ENCODE measurements at places on chromosomes 12 and 14.

DNA sequence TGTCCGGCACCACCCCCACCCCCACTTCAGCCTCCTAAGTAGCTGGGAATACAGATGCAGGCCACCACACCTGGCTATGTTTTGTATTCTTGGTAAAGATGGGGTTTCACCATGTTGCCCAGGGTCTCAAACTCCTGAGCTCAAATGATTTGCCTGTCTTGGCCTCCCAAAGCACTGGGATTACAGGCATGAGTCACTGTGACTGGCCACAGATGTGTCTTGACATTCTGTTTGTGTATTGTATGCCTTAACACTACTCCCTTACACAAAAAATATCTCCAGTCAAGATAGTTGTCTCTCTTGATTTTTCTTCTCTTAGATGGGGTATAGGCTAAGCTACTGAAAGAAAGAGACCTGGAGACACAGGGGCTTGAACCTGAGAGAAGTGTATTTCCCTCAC, 17.6 kb downstream of the CLEC14A start:
- DNase-seq = peak; percentile 39

DNA sequence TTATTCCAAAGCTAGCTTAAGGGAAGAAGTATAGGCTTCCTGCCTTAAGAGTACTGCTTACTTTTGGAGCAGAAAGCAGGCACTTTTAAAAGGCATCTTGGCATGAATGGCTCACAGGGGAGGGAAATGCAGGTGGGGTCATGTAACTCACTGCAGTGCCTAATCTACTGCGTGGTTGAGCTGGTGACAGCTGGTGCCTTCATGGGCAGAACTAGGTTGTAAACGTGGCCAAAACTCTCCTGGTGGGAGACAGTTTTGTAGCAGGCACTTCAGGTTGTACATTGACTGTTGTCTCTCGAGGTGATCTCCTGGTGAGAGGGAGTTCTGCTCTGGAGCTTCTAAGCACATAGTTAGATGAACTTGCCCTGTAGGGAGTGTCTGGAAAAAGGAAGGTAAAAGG, 962.5 kb downstream of the DIO2 start:
- no peak for DNase-seq

DNA sequence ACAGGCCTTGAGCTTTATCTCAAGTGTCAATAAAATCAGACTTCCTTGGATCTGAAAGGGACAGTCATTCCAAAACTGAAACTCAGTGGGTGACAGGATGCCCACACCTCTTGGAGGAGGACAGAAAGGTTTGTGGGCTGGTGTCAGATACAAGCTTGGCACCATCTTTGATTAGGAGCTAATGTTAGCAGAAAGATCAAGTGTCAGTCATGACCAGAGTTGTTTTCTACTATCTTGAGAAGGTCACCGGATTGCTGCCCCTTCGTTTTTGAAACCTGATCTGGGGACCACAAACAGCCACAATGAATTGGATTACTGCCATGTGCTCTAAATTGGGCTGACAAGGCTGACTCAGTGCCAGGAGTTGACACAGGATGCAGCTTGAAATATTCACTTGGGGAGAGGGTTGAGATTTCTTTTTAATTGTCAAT, 88.3 kb downstream of the OTOGL start:
- DNase-seq = peak; percentile 34

DNA sequence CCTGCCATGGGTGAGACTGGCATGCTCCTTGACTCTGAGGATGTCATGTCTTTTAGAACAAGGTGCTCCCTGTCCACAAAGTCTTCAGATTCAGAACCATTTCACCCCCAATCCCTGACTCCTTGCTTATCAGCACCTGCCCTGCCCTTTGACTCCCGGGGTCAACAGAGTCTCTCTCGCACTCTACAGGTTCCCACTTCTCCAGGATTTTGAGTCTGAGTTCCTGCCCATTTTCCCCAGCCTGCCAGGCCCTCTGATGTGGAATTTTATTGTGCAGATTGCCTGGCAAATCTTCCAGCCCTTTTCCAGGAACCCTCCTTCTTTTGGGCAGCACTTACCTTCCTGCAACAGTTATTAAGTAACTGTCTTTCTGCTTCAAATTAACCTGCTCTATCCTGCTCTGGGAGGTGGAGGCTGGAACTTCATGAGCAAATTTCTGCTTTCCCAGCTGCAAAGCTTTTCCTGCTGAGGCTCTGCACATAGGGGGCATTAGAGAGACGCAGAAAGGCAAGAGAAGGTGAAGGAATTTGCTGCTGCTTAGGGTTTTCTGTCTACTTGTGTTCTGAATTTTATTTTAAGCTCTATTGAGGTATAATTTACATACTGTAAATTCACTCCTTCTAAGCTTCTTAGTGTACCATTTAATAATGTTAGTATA, 259.1 kb downstream of the PCNX1 start:
- DNase-seq = peak; percentile 74

GRCh38 chr12:46149079-46149464, 119.8 kb downstream of the SLC38A1 start:
- DNase-seq = no peak

GRCh38 chr14:85038526-85039352, 491.2 kb upstream of the FLRT2 start:
- no peak for DNase-seq

DNA sequence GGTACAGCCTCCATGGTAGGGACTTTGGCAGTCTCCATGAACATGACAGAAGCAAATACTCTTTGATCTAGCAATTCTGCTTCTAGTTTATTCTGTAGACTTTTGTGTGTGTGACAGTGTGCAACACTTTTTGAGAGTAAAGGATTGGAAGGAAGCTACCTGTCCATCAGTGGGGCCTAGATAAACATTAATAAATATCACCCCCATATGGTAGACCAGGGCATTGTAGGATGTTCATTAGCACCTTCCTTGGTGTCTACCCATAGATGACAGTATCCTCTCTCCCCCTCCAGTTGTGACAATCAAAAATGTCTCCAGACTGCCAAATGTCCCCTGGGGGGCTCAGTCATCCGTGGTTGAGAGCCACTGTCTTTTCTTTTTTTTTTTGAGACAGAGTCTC, 10.8 kb downstream of the SNRNP35 start:
- DNase-seq = no peak

DNA sequence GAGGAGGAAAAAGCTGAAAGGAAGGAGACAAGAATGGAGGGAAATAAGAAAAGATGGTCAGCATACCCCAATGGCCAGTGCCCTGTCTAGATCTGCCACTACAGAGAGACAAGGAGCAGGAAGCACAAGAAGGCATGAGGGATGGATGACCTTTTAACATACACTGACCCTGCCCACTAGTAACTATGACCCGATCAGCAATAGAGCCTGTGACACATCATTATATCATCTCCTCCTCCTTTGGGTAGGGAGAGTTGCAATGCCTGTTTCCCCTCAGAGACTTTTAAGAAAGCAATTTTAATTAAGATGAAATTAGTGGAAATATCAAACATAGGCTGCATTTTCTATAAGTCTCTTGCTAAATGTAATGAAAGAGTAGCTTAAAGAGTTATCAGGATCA, 4.7 kb upstream of the SLC2A13 start:
- no peak for DNase-seq

DNA sequence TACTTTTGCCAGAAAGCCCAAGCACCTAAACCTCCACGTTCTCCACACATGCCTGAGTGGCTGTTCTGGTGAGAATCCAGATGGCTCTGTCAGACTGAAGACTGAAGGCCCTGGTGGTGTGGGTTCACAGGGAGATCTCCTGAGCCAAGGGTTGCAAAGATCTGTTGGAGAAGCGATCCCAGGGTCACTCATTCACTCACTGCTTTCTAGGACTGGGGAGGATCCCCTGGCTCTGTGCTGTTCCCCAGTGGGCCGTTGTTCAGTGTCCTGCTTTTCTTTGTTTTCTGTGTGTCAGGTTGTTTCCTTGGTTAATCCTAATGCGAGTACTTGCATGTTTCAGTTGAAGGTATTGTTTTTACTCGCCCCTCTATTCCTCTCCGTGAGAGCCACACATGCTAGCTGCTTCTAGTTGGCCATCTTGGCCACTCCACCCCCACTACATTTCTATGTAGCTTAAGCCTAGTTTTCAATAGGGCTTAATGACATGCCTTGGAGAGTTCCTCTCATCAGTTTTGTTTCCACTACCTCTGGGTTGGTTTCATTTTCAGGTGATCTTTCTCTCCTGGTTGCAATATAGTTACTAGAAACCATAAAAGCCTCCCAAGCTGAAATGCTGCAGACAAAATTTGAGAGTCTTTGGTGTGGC, 144.5 kb upstream of the SLC38A2 start:
- DNase-seq = no peak

DNA sequence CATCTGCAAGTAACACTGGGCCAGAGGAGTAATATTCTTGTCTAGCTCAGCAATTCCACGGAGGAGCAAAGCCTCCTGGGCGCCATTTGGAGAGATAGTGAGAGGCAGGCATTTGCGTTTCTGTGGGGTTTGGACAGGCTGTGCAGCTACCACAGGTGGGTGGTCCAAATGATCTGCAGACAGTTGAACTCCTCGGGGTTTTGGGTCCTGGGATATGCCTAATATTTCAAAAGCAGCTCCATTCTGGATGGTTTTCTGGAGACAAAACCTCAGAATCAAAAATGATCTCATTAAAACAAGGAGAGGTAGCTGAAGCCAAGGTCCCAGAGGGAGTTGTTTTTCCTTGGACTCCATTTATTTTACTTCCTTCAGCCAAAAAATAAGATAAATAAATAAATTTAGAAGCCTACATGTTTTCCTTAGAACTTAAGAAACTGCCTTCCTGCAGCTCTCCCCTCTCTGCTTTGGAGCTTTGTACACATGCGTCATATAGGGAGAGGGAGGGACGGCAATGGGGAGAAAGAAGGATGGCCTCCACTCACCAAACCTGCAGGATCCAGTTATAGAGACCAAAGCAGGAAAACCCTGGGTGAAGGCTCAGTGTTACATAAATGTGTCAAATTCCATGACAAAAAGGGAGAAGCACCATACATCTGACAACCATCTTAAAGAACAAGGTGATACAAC, 227.3 kb upstream of the DAAM1 start:
- no peak for DNase-seq

DNA sequence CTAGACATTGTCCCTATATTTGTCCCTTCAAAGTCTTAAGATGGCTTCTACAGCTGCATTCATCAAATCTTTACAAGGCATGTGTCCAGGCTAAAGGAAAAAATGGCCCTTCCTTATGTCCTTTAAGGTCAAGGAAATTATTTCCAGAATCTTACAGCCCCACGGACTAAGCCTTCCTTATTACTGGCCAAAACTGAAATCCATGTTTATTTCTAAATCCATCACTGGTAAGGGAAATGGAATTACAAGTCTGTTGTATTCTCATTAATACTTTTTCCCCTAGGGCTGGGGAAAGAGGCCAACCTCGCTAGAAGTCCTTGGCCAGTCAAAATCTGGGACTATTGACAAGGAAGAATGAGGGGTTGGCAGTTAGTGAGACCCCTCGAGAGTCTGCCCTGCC, 252.5 kb downstream of the TMEM132C start:
- DNase-seq = no peak
